ENCODE measurements at places on chromosomes 6 and 20. TPM values are rescaled to one million over a fixed set of nuclear protein-coding genes. Genes with fewer than 3 reads are reported as not detected.

GRCh38 chr6:13485923-13486562 lies 1.4 kb downstream of the GFOD1 start:
- DNase-seq, result no peak

- no peak for DNase-seq
These were observed 141.2 kb upstream of the HCRTR2 start for GRCh38 chr6:55033016-55033546.

DNA sequence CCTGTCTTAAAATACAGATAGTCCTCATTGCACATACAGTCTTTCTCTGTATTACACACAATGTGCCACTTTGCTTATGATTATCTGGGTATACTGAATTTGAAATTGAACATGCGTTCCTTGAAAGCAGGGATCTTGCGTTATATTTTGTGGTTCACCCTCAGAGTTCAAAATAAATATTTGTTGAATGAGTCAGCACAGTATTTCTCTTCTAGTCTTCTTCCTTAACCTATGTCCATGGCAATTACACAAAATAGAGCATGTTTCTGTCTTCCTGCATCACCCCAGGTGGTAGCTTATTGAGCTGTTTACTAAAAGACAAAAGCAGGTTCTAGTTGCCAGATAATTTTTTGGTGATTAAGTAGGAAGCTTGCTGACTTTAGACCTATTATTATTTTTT lies 272.9 kb upstream of the FERMT1 start:
- no peak for DNase-seq

- peak; percentile 87 for DNase-seq
These were observed 888 bp downstream of the SLC17A5 start for GRCh38 chr6:73652637-73653570.

GRCh38 chr6:14638906-14639761 lies 521.6 kb downstream of the CD83 start:
- DNase-seq, result no peak

- no peak for DNase-seq
These were observed 394.4 kb downstream of the CDH26 start for GRCh38 chr20:60352596-60352995.

DNA sequence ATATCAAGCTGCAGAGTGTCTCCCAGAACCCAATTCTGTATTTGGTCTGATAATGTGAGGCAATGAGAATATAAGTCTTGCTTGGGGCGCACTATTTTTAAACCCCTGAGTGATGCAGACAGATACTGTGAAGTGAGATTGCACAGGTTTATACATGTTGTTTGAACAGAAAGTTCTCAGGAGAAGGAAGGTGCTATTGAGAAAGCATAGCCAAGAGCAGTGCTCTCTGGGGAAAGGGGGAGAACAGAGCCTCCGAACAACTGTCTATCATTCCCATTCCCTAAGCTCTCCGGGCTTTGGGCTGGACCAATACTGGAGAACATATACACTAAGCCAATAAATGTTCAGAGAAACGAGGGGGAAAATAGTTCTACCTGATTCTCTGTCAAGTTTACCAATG lies 75.8 kb downstream of the PERP start:
- no peak for DNase-seq

GRCh38 chr6:169190144-169190584 lies 63.5 kb downstream of the THBS2 start:
- DNase-seq, result no peak

DNA sequence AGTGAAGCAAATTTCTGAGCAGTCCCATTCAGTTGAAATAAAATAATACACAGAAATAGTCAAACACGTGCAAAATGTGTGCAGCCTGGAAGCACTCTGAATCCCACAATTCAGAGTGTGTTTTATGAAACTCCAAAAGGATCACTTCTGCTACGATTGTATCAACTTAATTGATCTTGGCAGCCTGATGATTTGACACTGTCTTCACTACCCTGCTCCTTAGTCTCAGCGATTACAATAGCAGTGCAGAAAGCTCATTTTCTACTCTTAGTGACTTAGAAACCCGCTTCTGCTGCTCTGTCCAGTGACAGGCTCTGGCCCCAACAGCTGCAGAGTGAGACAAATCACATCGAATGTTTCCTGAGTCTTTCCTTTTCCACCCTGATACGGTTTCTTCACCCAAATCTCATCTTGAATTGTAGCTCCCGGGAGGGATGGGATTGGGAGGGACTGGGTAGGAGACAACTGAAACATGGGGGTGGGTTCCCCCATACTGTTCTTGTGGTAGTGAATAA lies 16.2 kb upstream of the EMILIN3 start:
- no peak for DNase-seq

DNA sequence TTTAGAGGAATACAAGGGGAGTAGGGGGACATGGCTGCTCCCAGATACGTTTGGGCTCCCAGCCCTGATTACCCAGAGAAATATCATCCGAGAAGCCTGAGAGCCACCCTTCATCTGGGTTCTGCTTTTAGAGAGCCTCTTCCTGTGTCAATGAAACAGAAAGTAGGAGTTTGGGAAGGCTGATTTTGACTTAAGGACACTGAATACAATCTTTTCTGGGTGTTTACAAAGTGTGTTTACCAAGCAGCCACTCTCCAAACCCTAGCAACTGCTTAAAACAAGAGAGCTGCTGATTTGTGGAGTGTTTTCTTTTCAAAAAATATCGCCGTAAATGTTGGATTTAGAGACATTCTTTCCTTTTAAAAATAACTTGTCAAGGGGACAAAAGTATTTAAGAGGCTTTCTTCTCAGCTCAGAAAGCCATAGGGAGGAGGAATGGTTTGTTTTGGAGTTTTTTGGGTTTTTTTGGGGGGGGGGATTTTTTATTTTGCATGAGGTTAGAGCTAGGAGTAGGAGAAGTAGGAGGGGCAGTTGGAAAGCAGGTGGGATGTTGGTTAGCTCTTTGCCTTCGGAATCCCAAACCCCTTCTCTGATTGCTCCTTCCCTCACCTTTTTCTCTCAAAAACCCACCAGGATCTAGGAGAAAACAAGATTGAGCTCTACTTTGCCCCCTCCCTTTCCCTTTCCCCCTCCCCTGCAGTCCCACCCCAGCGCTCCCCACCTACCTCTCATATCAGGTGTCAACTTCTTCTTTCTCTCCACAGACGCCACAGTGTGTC lies 12.4 kb downstream of the MAFB start:
- no peak for DNase-seq

GRCh38 chr6:81265106-81265505 lies 487.4 kb downstream of the TENT5A start:
- DNase-seq, result no peak

GRCh38 chr6:158854214-158855101 lies 35.3 kb upstream of the EZR start:
- DNase-seq, result peak; percentile 74

GRCh38 chr6:41713650-41714291 lies 21.6 kb downstream of the TFEB start:
- no peak for DNase-seq

- DNase-seq, result no peak
These were observed 20.7 kb downstream of the ABHD12 start for GRCh38 chr20:25369971-25370370.

- peak; percentile 66 for DNase-seq
These were observed at the start of gene ZNF311 for GRCh38 chr6:29005183-29005885. Gene ZNF311 (minus strand): TSS chr6:29005315. CDS start chr6:29003954, 1,361 bp downstream.

GRCh38 chr6:110882274-110882619 lies 7.7 kb downstream of the AMD1 start:
- DNase-seq, result no peak

DNA sequence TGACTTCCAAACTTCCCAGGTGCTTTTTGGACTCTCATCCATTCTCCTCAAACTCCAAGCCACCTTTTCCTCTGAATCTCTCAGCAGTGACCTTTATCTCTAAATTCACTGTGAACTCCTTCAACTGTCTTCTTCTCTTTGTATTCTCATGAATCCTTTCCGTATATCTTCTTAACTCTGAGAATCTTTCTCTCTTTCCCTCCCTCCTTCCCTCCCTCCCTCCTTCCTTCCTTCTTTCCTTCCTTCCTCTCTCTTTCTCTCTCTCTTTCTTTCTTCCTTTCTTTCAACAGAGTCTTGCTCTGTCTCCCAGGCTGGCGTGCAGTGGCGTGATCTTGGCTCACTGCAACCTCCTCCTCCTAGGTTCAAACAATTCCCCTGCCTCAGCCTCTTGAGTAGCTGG lies 4.3 kb upstream of the PRELID3B start:
- DNase-seq, result no peak

GRCh38 chr6:129667621-129668020 lies 42.4 kb downstream of the ARHGAP18 start:
- no peak for DNase-seq

- DNase-seq, result peak; percentile 82
These were observed 38.9 kb downstream of the OR2B2 start for GRCh38 chr6:27873021-27873940.

DNA sequence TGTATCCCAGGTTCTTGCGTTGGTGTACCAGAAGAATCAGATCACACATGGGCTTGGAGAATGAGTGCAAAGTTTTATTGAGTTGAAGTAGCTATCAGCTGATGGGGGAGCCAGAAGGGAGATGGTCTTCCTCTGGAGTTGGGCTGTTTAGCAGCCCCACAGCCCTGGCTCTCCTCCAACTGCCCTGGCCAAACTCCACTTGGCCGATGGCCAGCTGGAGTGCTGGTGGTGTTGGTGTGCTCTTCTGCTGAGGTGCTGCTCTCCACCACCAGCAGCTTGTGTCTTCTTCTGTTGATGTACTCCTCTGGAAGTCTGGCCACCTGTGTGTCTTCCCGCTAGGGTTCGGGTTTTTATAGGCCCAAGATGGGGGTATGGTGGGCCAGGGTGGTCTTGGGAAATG lies 172.8 kb downstream of the TINAG start:
- DNase-seq, result no peak

GRCh38 chr6:14440215-14440910 lies 322.8 kb downstream of the CD83 start:
- DNase-seq, result no peak

DNA sequence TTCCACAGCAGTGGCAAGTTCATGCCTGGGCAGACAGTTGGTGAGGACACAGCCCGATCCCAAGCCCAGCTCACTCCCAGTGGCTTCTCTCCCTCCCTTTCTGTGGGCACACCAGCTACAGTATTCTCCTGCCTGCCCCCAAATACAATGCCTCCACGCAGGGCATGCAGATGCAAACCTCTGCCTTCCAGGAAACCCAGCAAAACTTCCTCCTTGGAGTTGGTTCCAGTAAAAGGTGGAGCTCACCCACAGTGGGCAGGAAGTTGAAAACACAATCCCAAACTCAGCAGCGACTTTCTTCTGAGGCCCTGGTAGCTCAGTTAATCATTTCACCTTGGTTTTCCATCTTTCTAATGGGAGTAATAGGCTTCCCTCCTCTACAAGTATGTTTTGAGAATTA lies 93.7 kb downstream of the LY86 start:
- no peak for DNase-seq

DNA sequence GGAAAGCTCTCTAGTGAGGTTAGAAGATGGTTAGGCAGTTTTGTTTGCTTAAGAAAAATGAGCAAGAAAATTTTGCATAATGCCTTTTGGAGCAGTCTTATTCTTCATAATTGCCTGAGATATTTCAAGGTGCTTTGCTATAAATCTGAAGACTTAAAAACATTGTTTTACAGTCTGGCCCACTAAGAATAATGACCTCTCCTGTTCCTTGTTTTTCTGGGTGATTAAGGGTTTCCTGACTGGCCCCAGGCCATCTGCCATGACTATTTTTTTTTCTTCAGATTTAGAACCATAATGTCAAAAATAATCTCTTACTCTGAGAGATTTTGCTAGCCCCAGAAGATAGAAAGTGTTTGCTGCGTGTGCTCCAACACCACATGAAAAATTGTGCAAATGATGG lies 72.3 kb upstream of the CENPW start:
- no peak for DNase-seq

DNA sequence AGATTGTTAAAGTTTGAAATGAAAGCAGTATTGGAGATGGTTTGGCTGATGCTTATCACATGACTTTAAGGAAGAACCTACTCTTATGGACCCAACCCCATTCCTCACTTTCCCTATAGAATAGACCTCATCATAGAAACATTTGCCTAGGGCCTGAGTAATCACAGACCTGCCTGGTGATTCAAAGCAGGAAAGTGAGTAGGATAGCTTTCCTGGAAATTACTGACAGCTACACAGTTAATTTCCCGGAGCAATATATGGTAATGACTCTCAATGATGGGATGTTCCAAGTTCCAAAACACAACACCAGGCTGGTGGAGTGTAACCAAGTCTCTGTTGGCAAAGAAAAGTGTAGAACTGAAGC lies 233.8 kb downstream of the SIM1 start:
- DNase-seq, result no peak

- DNase-seq, result no peak
These were observed at the start of gene IMPG1 for GRCh38 chr6:76072562-76072961. Gene IMPG1 (minus strand): TSS chr6:76072662. CDS start chr6:76072488, 174 bp downstream.

DNA sequence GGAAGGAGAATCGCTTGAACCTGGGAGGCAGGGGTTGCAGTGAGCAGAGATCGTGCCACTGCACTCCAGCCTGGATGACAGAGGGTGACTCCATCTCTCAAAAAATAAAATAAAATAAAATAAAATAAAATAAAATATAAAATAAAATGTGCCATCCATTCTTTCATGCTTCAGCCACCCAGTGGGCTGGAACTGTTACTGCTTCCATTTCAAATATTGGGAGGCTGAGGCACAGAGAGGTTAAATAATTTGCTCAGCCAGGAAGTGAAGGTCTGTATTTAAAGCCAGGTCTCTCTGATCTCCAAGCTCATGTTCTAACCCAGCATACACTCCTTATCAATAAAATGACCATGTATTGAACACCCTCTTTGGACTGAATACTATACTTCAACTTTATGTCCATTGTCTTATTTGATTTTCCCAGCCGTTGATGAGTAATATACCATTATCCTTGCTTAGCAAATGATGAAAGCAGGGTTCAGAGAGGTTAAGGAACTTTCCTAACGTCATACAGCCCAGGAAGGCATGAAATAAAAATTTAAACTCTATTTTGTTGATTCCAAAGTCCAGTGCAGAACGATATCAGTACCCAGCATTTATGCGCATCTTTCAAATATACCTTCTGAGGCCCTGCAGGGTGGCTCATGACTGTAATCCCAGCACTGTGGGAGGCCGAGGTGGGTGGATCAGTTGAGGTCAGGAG lies 25.8 kb upstream of the SLC9A8 start:
- no peak for DNase-seq

DNA sequence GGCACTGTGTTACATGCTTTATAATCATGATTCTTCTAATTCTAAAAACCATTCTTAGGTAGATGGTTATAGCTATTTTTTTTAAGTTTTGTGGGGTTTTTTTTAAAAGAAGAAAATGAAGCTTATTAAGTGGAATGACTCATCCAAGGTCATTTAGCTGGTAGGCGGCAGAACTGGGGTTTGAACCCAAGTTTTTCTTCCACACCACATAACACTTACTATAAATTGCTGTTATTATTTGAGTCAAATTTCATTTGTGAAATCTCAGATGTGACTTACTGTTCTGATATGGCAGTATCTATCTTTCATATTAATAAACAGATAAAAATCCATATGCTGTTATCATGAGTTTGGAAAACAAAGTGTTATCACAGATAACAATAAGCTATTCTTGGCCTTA lies 10.4 kb upstream of the COL10A1 start:
- DNase-seq, result no peak

GRCh38 chr20:32077190-32077589 lies 25.1 kb downstream of the HCK start:
- no peak for DNase-seq

HRH3 gene
- not detected for total RNA-seq

UFL1 gene
- total RNA-seq, result 20.7 TPM

SUMO4 gene
- total RNA-seq, result 3.4 TPM

PM20D2 gene
- 4.0 TPM for total RNA-seq

HTR1B gene
- total RNA-seq, result 0.48 TPM

SPATA2 gene
- 25.8 TPM for total RNA-seq

C6orf47 gene
- 29.9 TPM for total RNA-seq

Data from natural killer cell (primary cell).